Activated T-cell treated with anti-CD3 and anti-CD28 coated beads, Interleukin-2, amount 50 U/mL, for 48 hours (primary cell): ENCODE measurements at places on chromosomes 11 and 22.

DNA sequence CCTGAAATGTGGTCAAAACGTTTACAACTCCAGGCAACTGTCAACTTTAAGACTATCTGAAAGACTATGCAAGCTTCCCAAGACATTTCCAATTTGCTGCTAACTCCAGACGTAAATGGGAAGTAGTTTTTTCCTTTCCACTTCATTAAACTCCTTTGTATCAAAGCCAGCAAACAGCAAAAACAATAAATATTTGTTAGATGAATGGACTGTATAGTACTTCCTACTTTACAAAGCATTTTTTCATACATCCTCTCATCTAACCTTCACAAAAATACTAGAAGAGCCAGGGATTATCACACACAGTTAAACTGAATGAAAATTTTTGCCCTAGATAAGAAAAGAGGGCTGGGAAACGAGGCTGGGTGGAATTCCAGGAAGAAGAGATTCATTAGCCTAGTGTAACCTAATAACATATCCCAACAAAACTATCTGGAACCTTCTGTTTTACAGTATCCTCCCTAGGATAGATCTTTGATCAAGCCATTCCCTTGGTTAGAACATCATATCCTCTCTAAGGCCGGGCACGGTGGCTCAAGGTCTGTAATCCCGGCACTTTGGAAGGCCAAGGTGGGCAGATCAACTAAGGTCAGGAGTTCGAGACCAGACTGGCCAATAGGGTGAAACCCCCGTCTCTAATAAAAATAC, 10.4 kb downstream of the NUP98 start:
- DNase-seq, result no peak

GRCh38 chr11:11981364-11981763, 27.1 kb downstream of the DKK3 start:
- no peak for DNase-seq

GRCh38 chr11:69249311-69250185, 44.4 kb upstream of the MYEOV start:
- no peak for DNase-seq

DNA sequence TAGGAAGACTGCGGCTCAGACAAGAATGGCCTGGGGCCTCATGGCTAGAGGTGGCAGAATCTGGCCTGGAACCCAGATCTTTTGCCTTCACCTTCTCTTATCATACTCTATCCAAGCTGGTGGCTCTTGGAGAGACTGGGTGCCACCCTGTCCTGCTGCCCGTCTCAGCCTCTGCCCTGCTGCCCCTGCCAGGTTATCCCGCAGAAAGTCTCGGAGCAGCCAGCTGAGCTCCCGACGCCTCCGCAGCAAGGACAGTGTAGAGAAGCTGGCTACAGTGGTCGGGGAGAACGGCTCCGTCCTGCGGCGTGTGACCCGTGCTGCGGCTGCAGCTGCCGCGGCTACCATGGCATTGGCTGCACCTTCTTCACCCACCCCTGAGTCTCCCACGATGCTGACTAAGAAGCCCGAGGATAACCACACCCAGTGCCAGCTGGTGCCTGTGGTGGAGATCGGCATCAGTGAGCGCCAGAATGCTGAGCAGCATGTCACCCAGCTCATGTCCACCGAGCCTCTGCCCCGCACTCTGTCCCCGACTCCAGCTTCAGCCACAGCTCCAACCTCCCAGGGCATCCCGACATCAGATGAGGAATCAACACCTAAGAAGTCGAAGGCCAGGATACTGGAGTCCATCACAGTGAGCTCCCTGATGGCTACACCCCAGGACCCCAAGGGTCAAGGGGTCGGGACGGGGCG, 5.9 kb downstream of the INCENP start:
- DNase-seq, result no peak

DNA sequence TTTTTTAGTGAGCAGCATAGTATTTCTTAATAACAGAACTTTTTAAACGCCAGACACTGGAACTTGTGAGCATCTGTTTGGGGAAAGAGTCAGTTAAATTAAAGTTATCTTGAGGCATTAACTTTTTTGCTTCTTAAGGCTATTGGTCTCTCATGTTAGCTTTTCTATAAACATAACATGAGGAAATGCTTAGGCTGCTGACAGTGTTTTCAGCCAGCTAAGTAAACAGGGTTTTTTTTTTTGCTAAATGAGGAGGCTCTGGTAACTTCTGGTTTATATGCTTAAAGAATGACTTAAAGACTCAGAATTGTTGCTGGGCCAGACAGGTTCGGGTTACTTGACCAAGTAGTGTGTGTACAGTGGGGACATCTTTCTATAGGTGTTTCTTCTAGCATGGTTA, 95.8 kb upstream of the ALKBH3 start:
- no peak for DNase-seq

DNA sequence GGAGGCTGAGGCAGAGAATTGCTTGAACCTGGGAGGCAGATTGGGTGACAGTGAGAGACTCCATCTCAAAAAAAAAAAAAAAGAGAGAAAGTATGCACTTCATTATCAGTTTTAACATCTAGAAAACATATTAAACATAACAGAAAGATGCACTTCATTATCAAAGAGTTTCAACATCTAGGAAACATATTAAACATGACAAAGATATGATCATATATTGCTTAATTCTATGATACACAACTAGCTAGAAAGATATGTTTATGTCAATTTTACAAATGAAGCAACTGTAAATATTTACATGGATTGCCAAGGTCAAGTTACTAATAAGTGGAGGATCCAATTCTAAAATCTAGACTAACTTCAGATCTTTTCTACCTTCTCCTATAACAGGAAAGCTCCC, 50.4 kb upstream of the CTSC start:
- DNase-seq, result no peak

GRCh38 chr11:117502015-117502778, 174.5 kb downstream of the CEP164 start:
- DNase-seq, result no peak

- DNase-seq, result no peak
These were observed 356 bp downstream of the TYMP start for GRCh38 chr22:50529416-50529896.

DNA sequence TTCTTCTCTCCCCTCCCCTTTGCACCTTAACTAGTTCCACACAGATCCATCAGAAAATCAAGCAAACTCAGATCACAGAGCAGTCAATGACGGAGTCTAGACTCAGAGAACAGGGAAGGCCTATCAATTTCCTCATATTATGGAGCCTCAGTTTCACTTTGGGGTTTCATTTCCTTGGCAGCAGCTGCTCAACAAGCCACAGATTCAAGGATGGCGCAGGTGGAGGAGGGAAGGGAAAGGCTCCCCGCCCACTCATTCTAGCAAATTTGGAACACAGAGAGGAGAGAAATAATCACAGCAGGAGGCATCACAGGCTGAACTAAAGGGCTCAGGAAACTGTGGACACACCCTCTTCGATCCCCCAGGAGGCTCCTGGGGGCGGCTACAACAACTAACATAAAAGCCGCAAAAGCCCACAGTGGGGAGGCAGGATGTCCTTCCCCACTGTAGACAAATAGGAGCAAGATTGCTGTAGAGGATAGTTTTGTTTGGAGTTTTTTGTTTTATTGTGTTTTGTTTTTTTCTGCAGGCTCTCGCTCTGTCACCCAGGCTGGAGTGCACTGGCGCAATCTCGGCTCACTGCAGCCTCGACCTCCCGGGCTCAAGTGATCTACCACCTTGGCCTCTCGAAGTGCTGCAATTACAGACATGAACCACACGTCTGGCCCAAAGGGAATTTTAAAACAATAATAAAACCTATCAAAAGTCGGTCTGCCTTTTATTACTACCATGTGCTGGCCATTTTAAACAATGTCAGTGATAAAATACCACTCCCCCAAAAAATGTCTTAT, 3.4 kb downstream of the PLAAT3 start:
- DNase-seq, result no peak

DNA sequence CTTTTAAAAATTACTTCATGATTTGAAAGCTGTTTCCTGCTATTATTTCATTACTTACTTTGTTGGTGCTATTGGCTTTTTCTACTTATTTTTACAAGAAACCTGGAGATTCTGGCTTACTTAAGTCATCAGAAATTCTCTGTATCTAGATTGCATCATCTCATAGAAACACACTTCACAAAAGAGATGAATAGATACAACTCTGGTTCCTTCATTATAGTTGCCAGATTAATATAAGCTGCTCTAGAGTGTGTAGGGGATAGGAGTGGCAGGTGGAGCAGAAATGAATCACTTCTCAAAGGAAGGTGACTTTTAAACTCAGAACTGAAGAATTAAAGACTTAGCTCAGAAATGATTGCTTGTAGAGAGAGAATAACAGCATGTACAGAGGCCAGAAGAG, 20.0 kb downstream of the CYP2R1 start:
- no peak for DNase-seq
